ENCODE measurements at places on chromosomes 7 and 10.

DNA sequence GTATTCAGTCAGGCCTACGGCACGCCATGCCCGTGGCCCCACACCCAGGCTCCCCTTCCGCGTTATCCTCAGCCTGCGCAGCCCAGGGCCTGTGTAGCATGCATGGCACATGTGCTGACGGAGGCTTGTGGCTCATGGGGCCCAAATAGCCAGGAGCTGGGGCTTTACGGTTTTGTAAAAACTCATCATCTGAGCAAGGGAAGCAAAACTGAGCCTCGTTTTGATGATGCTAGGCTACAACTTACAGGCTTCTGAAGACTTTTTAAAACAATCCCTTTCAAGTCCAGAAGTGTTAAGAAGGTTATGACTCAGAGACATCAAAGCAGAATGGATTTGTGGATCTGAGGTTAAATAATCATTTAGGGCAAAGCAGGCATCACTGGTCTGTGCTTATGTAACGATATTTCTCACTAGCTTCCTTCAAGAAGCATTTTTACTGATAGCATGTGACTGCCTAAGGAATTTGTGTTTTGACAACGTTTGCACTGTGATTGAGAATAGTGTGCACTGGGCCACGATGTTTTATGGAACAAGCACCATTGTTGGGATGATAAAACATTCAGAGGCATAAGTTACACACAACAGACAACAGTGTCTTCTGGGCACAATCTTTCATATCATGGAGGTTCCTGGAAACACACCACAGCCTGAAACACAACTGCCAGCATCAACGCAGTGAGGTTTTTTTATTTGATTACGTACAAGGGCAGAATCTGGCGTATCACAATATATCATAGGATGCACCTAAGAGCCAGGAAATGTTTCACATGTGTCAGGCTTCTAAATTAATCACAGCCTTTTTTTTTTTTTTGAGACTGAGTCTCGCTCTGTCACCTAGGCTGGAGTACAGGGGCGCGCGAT, 274.3 kb downstream of the CCDC3 start:
- no peak for DNase-seq

DNA sequence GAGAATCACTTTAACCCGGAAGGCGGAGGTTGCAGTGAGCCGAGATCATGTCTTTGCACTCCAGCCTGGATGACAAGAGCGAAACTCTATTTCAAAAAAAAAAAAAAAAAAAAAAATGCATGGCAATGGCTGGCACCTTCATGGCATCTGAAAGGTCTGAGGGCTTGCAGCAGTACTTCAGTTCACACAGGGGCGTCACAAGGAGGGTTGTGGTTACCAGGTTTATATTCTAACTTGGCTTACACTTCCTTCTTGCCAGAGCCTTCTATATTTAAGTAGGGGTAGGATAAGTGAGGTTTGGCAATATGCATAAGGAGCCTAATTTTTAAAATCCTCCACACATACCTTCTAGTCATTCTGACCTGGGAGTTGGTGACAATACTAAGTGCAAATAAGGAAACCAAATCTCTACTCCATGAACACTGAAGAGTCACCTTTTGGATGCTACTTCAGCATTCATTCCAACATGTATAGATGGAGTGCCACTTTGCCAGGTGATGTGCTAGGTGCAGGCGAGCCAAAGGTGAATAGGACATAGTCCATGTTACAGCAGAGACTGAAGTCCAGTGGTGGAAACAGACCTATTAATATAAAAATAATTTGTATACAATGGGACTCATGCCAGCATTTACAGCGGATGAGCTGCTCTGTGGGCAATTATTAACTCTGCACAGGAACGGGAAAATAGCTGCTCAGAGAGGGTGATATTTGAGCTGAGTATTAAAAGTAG, 57.8 kb upstream of the PDCD4 start:
- no peak for DNase-seq

DNA sequence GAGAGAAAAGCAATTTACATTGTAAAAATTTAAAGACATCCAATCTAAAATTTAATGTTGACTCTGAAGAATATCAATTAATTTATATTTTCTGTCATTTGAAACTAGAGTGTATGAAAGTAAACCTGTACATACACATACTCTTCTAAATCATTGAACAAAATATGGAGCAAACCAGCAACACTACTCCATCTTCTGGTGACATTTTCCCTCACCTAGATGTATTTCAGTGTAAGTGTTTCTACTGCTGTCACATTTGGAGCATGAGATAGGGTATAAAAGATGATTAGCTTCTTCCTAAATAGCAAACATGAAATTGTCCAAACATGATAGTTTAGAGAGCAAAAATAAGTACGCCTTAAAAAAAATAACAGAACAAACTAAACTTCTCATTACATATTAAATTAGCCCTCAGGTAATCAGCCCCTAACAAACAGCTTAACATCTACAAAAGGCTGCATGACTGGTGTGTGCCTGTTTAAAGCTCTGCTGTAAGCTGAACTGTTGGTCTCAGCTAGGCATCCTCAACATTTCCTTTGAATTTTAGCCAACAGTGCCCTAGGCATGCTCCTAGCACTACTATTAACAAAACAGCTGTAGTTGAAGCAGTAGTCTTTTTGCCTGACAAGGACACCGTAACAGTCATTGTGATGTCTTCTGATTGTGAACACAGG, 189.8 kb downstream of the CTNNA3 start:
- no peak for DNase-seq

DNA sequence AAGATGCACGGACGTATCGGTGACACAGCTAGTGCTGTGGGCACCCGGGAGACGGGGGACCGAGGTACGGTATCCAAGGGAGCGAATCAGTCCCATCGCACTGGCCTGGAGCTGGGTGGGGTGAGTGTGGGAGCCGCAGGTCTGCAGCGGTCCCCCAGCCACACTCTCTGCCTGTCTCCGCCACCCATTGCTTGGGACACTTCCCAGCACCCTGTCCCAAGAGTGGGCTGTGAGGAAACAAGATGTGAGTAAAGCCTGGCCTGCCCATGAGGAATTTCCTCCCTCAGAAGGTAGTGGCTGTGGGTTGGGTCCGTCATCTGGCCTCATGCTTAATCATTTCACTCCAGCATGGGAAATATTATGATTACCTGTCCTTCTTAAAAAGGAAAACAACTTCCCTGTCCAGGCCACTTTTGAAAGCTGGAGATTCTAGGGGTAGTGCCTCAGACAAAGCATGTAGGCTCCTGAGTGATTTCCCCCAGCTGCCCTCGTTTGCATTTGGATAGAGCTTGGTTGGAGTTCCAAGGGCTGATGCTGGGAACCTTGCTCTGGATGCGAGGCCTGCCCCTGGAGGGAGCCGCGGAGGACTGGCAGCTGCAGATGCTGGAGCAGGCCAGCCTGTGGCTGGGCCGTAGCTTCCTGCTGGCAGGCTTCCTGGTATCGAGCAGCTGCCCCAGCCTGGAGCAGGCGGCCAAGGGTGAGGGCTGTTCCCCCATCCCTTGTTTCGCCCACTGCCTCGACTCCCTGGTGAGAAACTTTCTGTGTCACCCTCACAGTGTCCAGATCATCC, 6.2 kb upstream of the ACTR3C start:
- DNase-seq, result no peak

GRCh38 chr7:27394871-27395270, 152.3 kb downstream of the EVX1 start:
- no peak for DNase-seq
